ENCODE measurements at places on chromosomes 6 and 20.

DNA sequence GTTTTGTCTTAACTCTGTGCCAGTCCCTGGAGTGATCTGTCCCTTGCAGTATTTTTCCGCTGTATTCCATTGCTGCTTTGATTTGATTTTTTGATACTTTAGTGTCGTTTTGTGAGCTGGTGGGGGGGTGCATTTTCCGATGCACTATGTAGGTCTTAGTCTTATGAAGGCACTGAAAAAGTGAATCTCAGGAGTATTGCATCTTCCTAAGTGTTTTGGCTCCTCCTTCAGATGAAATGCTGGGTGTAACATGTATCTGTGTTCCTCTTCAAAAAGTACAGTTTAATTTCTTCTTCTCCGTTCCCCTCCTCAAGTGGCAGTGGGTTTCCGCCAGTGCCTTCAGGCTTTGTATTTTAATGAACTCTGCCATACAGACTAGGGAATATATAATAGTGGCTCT, 580.7 kb upstream of the GJE1 start:
- no peak for DNase-seq

GRCh38 chr6:36930483-36930882, 24.1 kb upstream of the PI16 start:
- DNase-seq: no peak

DNA sequence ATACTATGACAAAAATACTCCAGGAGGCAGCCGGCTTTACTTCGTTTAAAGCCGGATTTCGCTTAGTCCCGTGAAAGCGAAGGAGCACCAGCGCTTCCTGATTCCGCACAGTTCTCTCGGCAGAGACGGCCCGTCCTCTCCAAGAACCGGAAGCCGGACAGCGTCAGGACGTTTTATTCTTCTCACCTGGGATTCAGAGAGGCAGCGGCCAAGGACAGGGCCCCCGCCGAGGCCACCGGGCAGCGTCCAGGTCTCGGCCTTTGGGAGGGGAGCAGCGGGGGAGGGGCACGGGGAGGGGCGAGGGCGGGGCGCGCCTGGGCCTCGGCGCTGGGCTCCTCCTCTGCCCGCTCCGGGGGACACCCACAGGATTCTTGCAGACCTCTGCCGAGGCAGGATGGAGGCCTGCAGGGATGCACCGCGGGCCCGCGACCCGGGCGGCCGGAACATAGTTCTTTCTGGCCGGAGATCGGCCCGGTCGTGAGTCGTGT, 2.8 kb upstream of the DIDO1 start:
- no peak for DNase-seq

- DNase-seq: no peak
Measured at GRCh38 chr20:41340327-41341055, at the start of gene LPIN3. Gene LPIN3, plus strand, starts transcription at chr20:41340821. Its CDS starts 4,983 bp downstream, at chr20:41345804.

- DNase-seq: no peak
Measured at GRCh38 chr20:44483112-44483511, 7.4 kb downstream of the TTPAL start.

DNA sequence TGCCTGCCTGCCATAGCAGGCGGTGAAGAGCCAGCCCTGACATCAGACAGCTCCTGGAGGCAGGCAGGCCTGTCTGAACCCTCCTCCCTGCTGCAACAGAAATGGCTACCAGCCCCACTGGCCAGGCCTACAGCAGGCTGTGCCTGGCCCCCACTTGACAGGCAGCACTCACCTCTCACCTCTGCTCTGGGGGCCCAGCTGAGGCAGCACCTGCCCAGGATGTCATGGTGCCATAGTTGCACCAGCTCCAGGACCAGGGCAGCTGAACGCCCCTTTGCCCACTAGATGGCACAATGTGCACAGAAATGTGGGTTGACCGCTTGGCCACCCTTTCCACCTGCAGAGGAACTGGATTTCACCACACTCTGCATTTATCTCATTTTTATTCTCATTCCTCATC, 30.6 kb downstream of the MRPL14 start:
- DNase-seq: peak; percentile 86

DNA sequence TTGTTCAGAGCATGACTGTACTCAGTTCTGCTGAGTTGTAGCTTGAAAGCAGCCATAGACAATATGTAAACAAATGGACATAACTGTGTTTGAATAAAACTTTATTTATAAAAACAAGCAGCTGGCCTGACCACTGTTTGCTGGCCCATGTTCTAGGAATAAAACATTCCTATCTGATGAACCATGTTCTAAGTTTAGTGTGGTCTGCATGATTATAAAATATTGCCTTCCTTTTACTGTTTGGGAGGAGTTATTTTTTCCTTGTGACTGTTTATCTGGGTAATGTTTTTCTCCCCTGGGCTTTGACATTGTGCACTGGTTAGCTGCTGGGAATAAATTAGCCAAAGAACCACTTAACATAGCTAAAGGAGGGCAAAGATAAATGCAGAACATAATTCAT, 55.1 kb downstream of the CDS2 start:
- DNase-seq: no peak

DNA sequence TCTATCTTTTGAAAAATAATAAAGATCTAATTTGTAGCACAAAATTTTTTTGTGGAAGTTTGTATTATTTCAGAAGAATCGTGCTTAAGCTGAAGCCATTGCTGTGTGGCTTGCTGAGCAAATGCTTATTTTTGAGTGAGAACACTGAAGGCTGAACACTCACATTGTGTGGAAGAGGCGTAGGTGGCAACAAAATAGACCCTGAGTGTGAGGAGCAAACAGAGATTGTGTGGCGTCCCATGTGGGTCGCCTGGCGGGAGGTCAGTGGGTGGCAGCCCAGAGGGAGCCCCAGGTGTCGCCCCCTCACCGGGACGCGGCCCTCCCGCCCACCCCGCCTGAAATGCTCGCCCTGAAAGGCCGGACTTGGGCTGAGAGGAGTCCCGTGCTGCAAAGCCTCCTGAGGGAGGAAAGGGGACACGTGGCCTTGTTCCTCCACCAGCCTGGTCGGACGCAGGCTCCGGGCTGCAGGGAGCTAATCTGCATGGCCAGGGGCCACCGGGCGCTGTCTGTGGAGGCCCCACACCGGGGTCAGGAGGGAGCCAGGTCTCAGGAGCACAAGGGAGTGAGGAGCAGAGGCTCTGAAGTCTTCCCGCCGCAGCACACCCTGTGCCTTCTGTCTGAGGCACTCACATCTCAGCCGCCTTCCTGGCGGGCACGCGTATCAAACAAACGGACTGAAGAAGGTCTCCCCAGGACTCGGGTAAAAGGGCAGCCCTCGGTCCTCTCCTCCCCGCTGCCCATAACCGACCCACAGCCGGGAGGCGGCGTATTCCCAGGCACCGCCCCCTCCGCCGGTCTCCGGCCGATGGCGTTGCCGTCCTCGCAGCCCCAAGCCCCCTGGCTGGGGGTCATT, 15.9 kb downstream of the DDO start:
- no peak for DNase-seq

DNA sequence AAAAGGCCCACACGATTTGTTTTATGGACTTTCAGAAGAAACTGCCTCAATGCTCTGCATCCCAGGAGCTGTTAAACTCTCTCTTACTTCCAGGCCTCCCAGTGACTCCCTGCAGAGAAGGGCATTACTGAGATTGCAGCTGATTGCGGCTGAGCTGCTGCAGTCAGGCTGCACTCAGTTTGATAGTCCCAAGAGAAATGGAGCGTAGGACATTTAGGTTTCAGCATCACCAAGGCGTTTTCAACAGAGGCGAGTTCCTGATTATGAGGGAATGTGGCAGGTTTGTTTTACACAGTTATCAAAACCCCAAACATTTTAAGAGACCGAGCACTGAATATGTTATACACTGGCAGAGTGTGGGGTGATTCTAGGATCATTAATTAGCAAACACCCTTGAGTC, 145.6 kb downstream of the TBX18 start:
- no peak for DNase-seq

DNA sequence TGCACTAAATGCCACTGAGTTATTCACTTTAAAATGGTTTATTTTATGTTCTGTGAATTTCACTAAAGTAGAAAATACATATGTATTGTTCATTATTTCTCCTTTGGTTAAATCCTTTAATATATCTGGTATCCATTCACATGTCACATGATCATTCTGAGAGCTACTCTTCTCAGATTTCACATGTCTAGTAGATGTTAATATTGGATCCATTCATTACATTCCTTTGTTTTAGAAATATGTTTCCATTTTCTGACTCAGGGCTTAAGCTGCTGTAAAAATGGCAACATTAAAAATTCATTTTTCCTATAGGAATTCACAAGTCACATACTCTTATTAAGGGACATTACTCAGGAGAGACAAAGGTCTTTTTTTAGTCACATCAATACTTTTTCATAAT, 205.4 kb downstream of the ZFAND3 start:
- no peak for DNase-seq

DNA sequence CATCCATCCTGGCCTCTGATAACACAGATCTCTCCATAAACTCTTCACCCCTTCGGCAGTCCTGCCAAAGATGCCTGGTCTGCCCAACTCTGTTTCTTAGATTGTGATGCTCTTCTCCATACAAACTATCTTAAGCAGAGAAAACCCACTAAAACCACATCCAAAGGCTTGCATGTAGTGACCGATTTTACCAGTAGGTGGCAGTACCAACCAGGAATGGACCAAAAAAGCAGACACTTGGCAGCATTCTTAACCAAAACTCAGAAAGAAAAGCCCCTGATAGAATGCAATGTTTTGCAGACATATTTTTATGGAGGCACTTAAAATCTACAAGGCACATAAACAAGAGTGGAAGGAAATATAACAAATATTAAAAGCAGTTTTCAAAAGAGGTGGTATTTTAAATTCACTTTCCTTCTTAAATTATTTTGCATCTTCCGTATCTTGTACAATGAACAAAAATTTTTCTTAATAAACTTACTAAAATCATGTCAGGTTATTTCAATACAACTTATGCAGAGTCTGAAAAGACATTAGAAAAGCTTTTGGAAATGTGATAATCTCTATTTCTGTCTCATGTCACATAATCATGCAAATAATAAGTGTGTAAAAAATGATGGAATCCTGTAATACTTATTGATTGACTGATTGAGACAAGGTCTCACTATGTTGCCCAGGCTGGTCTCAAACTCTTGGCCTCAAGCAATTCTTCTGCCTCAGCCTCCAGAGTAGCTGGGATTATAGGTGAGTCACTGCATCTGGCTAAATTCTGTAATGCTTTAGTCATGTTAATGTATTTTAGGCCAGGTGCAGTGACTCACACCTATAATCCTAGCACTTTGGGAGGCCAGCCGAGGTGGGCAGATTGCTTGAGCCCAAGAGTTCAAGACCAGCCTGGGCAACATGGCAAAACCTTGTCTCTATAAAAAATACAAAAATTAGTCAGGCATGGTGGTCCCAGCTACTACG, 29.4 kb downstream of the LRP11 start:
- DNase-seq: peak; percentile 62

DNA sequence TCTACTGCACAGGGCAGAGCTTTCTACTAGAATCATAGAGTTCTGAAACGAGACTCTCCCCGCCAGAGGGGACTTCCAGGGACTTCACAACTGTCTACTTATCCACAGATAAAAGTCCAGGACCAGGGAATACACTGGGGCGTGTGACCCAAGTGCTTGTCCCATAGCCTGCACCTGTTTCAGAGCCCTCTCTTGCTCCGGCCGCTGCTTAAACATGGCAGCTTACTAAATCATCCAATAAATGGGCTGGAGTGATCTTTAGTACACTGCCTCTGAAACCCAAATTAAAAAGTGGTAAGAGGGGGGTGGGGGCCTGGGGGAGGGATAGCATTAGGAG, 8.9 kb upstream of the RAB44 start:
- DNase-seq: no peak

- DNase-seq: no peak
Measured at GRCh38 chr6:27531772-27532459, 59.0 kb upstream of the ZNF184 start.

DNA sequence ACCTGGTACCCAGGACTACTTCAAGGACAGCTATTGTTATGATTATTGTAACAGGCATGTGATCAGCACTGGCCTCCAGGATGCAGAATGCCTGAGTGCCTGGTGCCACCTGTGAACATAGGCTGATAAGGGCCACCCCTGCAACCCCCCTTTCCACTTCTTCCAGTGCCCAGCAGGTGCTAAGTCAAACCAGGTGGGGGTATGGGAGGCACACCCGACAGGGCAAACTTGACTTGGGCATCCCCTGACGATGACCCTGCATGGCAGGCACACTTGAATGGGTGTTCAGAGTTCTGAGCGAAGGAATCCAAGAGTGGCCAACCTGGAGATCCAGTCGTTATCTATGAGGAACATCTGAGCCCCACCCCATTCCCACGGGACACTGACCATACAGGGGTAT, 3.4 kb downstream of the ADA start:
- no peak for DNase-seq

- no peak for DNase-seq
Measured at GRCh38 chr20:38880952-38881735, 45.1 kb upstream of the FAM83D start.

DNA sequence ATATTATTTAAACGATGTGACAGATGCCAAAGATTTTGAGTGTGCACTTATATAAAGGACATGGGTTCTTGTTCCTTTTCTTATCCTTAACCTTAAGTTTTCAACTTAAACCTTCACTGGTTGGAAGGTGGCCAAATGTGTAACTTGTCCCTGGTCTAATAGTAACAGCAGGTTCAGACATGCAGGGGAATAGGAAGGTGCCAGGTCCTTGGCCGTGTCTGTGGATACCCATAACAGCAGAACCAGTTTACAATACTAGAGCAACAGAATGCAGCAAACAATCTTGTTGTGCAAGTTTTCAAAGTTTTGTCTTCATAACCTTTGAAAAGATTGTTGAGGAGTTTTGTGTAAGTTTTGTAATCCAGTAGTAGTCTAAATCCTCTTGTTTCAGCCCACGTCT, 4.4 kb downstream of the MYB start:
- peak; percentile 48 for DNase-seq

DNA sequence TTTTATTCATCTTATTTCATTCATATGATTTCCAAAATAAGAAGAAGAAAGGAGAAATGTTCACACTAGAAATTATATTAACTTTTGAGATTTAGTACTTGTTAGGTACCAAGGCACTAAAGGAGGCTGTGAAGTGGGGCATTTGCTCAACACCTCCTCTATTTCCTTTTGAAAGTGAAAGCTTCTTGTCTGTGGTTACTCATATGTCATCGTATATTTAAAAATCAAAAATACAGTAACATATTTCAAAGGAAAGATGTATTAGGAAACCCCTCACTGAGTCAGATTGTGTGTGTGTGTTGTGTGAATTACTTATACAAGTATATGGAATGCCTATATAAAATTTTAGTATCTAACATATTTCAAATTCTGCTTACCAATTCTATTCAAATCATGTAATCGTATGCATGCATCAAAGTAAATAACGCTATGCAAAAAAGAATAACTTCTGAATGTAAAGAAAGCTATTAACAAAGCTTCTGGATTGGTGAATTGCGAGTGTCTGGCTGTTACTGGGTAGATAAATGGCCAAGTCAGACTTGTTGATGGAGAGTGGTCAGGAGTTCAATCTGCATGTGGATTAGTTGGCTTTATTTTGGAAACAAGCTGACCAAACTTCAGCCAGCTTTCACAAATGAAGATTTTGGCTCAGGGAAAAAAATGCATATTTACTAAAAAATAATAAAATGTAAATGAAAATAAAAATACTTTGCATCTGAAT, 70.9 kb downstream of the PACRG start:
- DNase-seq: no peak

- no peak for DNase-seq
Measured at GRCh38 chr6:135226537-135226936, 45.4 kb downstream of the MYB start.

GRCh38 chr6:77686931-77687330, 34.1 kb downstream of the MEI4 start:
- no peak for DNase-seq
